ENCODE measurements at places on chromosomes 5 and 9.

DNA sequence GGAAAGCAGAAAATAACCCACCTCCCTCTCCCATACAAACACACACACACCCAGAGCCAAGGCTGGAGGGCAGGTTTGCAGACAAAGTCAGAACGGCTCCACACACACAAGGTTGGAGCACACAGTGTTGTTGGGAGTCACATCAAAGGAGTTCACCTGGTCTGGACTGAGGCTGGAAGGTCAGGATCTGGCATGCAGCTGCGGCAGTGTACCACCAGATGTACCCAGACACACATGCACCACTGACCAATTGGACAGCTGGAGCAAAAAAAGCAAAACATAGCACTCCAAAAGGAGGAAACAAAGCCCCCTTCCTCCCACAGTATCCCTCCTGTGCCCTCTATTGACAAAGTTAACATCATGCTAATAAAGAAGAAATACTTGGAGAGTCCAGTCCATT lies 94.6 kb upstream of the KIF2A start:
- DNase-seq = no peak

GRCh38 chr5:153461341-153461740 lies 29.1 kb upstream of the GRIA1 start:
- no peak for DNase-seq

DNA sequence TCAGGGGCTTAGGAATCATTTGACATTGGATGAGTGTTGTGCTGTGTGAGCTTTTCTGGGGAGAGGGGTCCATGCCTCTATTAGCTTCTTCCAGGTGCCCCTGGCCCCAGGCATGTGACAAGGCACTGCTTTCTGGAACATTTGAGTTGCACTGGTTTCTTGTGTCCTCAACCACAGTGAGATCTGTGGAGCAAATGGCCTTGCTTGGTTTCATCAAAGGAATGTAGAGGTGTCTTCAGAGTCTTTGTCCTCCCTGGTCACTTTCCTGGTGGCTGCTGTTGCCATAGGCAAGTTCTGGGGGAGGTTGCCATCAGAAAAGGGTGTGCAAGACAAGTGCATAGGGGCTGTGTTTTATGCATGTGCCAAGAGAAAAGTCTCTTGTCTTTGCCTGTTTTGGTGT lies 157.5 kb downstream of the MACROH2A1 start:
- DNase-seq = no peak

GRCh38 chr9:4293293-4293941 lies 6.5 kb downstream of the GLIS3 start:
- DNase-seq = no peak

DNA sequence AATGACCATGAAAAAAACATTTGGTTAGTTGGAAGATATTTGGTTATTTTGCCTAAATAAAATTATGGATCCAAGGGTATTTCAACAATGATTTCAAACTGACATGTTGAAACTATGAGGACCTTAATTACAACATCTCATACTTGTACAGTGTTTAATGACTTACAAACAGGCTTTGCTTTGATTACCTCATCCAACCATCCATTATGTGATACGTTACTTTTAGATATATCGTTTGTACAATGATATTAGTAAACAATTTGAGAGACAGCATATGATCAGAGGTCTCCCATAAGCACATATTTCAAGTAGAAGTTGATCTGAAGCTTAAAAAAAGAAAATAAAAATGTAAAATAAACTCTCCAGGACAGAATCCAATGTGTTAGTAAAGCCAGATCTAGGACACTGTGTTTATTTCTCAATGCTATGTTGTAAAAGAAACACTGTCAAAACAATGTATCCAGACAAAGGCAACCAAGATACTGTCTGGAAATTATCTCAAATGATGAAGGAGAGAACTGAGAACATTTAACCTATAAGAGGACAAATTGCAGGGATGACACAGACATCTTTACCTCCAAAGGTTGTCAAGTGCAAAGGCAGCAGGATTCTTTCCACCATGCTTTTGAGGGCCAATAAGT lies 116.0 kb upstream of the TARS1 start:
- no peak for DNase-seq

- DNase-seq = no peak
Observed at GRCh38 chr9:19975499-19975898, 186.7 kb upstream of the SLC24A2 start.

GRCh38 chr9:69145144-69145715 lies 28.8 kb upstream of the TJP2 start:
- DNase-seq = no peak

DNA sequence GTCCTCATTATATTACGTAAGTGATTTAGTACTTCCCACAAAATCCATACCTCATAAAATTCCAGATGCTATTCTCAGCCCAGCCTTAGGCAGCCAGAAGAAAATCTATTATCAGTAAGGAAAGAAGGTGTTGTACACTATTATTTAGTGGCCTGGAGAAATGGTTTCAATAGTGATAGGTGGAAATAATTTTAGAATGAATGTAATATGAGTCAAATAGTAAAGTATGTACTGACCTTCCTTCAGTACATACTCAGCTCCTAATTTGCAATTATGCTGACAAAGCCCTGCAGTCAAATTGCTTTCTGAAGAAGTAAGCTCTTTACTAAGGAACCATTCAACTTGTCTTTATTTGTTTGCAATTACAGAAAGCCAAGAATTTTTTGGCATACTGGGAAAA lies 409.2 kb downstream of the HTR1A start:
- DNase-seq = no peak

- no peak for DNase-seq
Observed at GRCh38 chr5:33608344-33609041, 167.7 kb downstream of the TARS1 start.

DNA sequence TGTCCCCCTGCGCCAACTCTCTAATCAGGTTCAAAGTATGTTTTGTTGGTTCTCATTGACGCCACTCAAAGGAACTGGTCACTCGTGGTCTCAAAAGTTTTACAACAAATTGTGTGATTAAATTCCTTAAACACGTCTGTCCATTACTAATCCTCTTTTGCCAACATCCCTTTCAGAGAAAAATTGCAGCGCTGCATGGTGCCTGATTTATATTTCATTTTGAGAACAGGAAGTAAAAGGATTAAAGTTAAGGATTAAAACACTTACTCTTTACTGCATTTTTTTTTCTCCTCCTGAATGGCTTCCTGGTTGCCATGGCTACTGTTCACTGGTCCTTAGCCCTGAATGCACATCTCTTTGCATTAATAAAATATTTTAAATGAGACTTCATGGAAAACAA lies 383.5 kb downstream of the GLIS3 start:
- DNase-seq = no peak

GRCh38 chr5:1516615-1517601 lies 6.9 kb downstream of the LPCAT1 start:
- DNase-seq = no peak
